ENCODE measurements at places on chromosomes 3 and 15.

GRCh38 chr3:123258811-123259420 lies 57.2 kb downstream of the SEC22A start:
- peak; percentile 89 for DNase-seq

- no peak for DNase-seq
Observed at GRCh38 chr3:44339181-44340057, 853 bp downstream of the TCAIM start.

DNA sequence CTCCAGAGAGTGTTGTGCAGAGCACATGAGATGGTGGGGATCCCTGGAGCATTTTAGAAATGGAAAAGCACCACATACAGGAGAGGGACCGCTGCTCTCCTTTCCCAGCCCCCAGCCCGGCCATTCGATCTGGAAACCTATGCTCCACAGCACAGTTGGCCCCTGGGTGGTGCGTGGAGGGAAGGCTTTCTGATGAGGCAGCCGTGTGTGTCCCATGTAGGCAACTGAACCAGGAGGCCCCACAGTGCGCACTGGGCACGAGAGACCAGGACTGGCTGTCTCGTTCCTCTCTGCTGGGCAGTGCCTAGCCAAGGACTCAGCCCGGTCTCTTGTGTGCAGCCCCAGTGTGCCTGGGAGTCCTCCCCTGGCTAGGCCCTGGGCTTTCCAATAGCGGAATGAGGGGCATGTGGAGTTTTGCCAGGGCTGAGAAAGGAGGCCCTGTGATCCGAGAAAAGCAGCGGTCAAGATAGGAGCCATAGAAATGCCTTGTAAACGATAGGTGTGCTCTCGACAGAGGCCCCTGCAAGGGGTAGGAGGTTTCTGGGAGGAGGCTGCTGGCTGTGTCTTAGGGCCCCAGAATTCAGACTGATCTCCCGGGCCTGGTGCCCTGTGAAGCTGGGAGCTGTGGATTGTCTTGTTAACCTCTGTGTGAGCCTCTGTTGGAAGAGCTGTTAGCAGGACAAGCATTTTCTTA lies 39.0 kb downstream of the CHDH start:
- no peak for DNase-seq

DNA sequence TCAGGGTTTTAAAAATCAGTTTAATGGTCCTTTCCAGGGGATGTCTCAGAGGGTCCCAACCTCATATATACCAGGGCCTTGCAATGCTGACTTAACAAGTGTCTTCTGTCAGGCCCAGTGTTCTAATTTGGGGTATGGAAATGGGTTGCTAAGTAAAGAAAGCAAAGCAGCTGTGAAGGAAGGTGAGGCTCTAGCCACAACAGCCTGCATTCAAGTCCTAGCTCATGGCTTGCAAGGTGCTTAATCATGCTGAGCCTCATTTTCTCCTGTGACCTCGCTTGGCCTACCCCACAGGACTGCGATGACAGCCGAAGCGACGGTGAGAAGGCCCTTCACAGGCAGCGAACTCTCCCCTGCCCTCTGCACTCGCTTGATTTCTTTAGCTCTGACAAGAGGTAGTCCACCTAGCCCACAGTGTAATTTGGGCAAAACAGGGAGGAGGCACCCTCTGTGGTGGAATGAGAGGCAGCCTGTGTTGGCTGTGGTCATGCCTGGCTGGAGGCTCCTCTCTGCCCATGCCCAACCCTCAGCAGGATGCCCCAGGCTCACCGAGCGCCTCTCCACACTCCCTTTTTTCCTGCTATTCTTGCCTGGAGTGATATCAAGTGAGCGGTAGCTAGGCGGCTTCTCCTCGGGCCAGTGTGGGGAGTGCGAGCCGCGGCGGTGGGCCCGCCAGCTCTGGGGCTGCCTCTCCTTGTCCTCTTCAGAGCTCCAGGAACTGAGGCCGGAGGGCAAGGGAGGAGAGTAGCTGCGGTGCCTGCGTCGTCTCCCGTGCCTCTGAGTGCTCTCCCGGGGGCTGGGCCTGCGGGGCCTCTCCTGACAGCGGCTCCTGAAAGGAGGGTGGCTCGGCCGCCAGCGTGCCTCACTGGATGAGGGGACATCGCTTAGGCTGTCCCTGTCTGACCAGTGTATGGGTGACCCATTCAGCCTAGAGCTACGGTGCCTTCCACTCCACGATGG lies 29.2 kb downstream of the ILDR1 start:
- DNase-seq: no peak

GRCh38 chr3:23046536-23046935 lies 156.6 kb upstream of the UBE2E2 start:
- DNase-seq: no peak

DNA sequence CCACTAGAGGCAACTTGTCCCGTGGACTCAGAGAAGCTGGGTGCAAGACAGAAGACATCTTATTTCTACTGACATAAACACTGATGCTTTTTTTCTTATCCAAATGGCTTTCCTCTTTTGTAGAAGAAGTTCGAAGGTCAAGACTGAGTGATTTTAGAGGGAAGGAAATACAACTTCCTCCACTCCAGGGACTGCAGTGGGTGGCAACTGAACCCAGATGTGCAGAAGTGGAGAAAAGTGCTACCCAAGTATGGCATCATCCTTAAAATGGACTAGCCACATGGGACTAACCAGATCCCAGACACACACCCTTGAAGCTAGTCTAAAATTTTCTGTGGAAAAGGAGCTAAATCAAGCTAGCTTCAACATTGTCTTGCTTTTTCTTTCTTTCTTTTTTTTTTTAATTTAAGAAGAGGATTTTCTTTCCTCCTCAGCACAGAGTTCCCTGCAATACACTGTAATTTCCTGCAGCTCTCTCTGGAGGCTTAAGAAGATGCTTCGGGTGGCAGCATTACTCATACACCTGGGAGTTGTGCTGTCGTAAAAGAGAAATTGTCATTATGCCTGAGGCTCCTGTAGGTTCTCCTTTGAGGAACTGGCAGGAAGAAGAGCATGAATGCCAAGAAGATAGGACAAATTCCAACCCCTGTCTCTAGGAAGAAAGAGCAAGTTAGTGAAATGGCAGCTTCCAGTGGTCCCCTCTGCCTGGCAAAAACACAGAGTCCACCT lies 3.8 kb upstream of the FRMD4B start:
- peak; percentile 31 for DNase-seq

DNA sequence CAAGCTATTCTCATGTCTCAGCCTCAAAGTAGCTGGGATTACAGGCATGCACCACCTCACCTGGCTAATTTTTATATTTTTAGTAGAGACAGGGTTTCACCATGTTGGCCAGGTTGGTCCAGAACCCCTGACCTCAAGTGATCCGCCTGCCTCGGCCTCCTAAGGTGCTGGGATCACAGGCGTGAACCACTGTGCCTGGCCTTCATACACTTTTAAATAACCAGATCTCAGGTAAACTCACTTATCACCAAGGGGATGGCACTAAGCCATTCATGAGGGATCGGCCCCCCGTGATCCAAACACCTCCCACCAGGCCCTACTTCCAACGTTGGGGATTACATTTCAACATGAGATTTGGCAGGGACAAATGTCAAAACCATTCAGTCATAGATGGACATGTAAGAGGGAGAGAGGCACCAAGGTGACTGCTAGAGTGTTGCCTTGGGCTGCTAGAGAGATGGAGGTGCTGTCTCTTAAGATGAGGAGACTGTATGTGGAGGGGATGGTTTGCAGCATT lies 13.3 kb upstream of the DOCK3 start:
- no peak for DNase-seq

- DNase-seq: no peak
Observed at GRCh38 chr3:16229681-16230080, 35.1 kb downstream of the DPH3 start.

GRCh38 chr3:54353546-54353945 lies 231.2 kb downstream of the CACNA2D3 start:
- no peak for DNase-seq

DNA sequence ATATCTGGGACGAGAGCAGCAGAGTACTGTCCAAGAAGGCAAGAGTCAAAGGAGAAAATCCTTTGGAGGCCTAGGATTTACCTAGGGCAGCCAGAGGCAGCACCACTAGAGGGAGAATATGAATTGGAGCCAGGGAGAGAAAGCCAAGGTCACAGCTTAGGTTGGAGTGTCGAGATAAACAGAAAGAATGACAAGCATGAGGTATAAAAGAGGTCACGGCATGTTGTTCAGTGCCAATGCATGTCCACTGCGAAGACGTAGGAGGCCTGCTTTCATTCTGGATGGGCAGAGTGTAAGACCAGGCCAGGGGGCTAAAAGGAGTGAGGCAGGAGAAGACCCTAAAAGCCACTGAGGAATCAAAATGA lies 47.2 kb downstream of the THBS1 start:
- DNase-seq: no peak

DNA sequence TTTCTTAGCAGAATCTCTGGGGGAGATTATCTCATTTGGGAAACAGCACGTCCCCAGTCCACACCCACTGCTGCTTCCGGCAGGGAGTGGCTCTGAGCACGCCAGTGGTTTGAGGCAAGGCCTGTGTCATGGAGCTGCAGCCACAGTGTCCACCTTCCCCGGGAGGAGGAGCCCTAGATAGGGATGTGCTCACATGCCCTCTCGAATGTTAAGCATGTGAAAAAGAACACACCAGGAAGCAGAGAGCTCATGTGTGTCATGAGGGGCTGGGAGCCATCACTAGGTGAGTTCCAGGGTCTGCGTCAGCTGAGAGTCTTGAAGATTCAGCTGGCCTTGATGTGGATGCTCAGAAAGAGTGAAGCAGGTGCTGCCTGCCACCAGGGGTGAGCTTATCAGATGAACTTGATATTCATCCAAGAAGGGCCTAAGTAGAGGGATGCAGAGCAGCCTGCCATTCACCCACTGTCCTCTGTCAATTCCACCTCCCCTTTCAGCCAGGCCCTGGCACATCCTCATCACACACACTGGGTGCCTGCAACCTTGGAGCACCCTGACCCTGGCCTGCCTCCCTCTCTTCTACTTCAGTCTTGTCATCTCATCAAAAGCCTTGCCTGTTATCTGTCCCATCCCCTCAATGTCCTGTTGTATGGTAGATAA lies 16.3 kb downstream of the ITGA11 start:
- DNase-seq: no peak

GRCh38 chr15:70575231-70576226 lies 187.8 kb downstream of the UACA start:
- no peak for DNase-seq

DNA sequence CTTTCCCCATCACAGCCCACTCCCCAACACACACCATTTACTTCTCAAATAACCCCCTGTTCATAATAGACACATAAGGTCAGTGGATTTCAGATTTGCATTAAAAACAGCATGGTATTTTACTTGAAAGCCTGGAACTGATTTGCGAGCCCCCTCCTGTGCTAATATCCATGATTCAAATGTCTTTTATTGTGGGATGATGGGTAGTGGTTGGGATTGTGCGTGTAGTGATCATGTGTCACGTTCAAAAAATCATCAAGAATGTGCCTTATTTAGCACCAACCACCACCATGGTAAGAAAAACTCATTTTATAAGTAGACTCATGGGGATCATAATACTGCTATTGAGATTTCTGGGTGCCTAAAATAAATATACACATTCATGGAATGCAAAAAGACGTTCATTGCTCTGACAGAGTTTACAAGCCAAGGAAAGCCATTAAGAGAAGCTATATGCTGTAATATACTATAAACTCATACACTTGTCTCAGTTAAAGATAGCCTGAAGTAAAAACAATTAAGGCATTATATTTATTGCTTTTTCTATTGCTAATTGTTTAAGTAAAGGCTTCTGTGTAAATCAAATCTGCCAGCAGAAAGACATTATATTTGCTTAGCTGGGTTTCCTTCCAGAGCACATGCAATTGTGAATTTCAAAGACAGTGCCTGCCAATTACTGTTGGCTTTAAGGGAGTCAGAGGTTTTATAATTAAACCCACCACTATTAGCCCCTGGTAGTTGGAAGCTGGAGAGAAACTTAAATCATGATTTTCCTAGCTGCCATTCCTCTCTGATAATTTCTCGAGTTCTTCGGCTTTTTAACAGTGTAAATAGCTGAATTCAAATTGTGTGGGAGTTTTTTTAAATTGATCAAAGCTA lies 4.0 kb downstream of the TRAT1 start:
- DNase-seq: no peak

- peak; percentile 45 for DNase-seq
Observed at GRCh38 chr15:99566157-99566897, 543 bp downstream of the MEF2A start.

- DNase-seq: no peak
Observed at GRCh38 chr3:190101320-190102011, 19.2 kb downstream of the P3H2 start.

- peak; percentile 89 for DNase-seq
Observed at GRCh38 chr3:143826296-143826695, 22.0 kb downstream of the SLC9A9 start.

DNA sequence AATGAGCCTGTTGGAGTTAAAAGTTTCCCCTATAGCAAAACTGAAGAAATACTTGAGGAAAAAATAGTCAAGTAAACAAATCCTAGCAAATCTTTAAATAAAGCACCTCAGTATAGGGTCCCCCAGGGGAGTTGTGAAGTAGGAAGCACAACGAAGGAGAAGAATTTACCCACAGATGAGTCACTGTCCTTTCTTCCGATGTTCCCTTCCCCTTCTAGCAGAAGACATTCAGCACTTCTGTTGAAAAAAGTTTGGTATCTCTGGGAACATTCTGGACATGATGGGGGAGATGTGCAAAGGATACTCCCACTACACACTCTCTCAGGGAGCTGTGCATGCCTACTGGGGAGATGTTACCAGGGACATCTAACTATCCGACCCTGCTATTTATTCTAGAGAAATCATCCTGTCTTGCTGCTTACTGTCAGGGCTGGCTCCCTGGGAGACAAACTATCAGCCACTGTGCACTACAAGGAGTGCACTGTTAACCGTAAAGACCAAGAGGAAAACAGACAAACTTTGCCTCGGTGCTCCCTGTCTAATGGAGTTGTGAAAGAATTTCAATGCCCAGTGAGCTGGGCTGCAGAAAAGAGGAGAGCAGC lies 93.8 kb downstream of the RFTN1 start:
- peak; percentile 50 for DNase-seq

GRCh38 chr3:41088882-41089281 lies 110.4 kb upstream of the CTNNB1 start:
- DNase-seq: no peak

All from Kasumi-1 (cell line).